ENCODE measurements at places on chromosomes 7 and 10.

DNA sequence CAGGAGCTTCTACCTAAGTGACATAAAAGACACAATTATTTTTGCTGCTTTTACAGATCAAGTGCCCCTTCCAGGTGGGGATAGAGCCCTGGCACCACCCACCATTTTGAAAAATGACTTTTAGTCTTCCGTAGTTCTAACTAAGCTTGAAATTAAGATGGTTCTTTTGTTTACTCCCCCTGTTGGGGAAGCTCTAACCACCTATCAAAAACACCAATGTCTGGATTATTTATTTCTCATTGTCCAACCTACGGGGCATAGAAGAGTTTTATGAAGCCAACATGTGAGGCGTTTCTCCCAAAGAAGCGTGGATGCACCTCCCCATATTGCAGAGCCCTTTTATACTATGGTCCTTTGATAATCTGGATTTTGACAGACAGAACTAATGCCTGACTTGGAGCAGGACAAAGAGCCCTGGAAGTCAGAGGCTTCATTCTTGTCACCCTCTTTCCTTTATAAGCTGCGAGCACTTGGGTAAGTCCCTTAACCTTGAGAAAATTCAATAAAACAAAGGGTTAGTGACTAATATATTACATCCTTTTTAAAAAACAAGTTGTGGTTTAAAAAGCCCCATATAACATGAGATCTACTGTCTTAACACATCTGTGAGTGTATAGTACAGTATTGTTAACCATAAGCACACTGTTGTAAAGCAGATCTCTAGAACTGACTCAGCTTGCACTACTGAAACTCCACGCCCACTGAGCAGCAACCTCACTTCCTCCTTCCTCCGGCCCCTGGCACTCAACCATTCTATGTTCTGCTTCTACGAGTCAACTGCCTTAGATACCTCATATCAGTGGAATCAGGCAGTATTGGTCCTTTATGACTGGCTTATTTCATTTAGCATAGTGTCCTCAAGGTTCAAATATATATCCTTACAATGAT, 67.5 kb downstream of the ATXN7L1 start:
- peak; percentile 31 for DNase-seq

DNA sequence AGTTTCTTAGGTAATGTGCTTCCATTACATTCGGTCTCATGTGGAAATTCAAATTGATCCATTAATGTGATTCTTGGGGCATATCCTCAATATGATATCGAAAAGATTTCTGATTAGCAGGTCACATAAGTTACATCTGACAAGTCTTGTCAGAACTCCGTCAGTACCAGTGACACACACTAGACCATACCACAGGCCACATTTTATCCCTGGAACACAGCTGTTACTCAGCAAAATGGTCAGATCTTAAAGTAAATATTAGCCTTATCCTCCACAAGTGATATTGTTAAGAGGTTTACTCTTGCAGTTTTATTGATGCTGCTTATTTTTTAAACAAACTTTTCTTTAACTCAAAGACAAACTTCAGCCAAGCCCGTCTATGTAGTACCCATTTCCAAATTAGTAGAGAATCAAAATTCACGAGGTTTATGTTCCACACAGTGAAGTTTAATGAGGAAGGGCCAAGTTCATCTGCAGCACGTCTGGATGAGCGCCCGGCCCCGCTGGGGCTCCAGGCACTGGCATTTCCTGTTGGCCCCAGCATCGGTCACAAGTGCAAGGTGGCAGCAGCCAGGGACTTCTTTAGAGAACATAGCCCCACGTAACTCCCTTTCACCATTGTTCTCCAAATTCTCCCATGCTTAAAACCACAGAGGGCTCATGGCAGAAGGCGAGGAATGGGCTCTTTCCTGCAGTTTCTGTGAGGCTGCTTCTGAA, 132.2 kb downstream of the VIPR2 start:
- DNase-seq, result peak; percentile 34

GRCh38 chr10:8617792-8618191, 563.3 kb downstream of the GATA3 start:
- DNase-seq, result no peak

- peak; percentile 85 for DNase-seq
These were observed 8.5 kb downstream of the RASSF4 start for GRCh38 chr10:44968091-44968490.

DNA sequence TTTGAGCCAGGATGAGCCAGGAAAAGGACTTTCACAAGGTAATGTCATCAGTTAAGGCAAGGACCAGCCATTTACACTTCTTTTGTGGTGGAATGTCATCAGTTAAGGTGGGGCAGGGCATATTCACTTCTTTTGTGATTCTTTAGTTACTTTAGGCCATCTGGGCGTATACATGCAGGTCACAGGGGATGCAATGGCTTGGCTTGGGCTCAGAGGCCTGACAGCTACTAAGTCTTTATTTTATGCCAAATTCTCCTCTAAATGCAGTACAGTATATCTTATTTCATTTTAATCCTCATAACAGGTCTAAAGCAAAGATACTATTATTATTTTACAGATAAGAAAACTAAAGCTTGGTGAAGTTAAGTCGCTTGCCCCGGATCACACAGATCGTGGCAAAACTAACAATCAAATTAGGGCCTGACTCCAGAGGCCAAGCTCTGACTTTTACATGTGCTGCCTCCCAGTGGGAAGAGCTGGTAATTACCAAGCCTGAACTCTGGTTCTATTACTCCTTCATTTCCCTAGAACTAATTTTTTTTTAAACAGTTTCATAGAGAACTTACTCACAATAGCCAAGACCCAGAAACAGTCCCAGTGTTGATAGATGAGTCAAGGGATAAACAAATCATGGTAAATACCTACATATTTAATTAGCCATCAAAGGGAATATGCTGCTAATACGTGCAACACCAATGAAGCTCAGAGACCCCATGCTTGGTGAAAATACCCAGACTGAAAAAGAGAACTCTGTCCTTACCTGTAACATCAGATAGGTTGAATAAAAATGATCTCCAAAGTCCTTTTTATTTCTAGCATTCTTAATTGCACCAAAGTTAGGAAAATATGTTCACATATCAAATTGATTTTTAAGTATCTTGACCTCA, 35.4 kb downstream of the C7orf25 start:
- peak; percentile 64 for DNase-seq

DNA sequence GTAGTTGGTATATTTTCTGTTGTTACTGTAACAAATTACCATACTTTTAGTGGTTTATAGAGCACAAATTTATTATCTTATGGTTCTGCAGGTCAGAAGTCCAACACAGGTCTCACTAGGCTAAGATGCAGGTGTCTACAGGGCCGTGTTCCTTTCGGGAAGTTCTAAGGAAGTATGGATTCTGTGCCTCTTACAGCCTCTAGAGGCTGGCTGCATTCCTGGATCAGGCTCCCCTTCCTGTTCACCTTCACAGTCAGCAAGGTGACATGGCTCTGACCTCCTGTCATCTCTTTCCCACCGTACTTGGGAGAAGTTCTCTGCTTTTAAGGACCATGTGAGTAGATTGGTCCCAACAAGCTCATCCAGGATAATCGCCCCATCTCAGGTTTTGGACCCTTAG, 37.3 kb downstream of the BMPR1A start:
- no peak for DNase-seq

- no peak for DNase-seq
These were observed 55.9 kb upstream of the KIAA1217 start for GRCh38 chr10:24153031-24153430.

DNA sequence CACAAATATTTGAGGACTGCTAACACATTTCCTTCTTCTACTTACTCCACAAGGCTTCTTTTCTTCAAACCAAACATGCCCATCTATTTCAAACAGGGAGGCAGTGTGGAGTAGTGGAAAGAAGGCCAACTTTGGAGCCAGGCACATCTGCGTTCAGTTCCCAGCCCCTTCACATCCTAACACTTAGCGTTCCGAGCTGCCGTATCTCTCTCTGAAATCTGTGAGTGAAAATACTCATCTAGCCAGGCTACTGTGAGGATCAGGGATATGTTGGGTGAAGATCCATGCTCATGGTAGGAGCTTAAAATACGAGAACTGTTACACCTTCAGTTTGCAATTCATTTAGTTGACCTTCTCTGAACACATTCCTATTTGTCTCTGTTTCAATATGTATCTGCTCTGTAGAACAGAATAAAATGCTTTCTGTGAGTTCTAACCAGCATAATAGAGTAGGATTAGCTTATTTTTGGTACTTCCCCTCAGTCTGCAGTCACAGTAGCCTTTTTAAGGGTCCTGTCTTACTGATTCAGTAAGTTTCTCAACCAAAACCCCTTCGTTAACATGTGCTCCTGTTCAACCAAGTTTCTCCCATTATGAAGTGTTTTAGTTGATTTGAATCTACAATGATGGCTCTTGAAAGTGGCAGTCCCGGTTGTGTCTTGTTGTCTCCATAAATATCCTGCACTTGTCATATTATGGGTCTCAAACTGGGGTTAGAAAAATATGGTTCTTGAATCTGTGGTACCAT, 3.3 kb upstream of the MEST start:
- peak; percentile 35 for DNase-seq

DNA sequence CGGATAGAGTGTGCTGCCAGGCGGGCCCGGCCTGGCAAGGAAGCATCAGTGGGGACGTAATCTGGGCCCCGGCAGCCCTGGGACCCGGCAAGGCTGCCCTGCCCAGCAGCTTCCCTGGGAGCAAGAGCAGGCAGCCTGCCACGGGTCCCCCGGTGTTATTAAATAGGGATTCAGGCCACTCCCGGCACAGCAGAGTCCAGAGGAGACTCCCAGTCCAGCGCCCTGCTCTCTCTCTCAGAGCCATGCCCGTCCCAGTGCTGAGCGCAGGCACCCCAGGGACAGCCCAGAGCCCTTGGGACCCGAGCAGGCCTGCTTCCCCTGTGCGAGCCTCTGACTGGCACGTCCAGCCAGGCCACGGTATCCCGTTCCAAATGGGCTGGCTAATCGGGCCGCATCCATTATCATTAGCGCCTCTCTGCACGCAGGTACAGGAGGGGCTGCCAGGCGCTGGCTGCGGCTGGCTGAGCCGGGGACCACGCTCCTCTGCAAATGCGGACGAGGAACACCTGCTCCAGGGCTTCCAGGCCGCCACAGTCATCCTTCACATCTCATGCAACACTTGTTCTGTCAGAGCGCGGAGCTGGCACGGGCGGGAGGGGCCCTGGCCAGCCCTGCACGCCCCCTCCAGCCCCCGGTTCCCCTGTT, 344.2 kb upstream of the MKI67 start:
- no peak for DNase-seq

GRCh38 chr7:26930845-26931244, 66.5 kb upstream of the SKAP2 start:
- no peak for DNase-seq

DNA sequence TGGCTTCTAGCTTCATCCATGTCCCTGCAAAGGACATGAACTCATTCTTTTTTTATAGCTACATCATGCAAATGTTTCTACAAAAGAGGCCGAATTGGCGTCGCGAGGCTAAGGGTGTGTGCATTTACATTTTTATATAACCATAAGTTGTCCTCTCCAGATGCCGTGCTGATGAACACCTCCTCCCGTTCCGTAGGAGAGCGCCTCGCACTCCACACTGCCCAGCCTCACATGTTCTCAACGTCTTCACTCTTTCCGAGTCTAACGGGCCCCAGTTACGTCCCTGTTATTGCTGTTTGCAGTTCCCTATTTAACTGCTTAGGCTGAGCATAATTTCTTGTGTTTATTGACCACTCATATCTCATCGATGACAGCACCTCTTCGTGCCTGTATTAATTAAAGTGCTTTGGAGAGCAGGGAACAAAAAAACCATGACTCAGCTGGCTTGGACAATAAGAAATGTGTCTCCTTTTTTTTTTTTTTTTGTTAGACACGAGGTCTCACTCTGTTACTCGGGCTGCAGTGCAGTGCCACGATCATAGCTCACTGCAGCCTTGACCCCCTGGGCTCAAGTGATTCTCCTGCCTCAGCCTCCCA, 113.5 kb upstream of the SDK1 start:
- no peak for DNase-seq

GRCh38 chr7:113268757-113269156, 150.4 kb upstream of the SMIM30 start:
- DNase-seq, result no peak

GRCh38 chr10:28578454-28578853, 45.5 kb downstream of the WAC start:
- DNase-seq, result no peak

DNA sequence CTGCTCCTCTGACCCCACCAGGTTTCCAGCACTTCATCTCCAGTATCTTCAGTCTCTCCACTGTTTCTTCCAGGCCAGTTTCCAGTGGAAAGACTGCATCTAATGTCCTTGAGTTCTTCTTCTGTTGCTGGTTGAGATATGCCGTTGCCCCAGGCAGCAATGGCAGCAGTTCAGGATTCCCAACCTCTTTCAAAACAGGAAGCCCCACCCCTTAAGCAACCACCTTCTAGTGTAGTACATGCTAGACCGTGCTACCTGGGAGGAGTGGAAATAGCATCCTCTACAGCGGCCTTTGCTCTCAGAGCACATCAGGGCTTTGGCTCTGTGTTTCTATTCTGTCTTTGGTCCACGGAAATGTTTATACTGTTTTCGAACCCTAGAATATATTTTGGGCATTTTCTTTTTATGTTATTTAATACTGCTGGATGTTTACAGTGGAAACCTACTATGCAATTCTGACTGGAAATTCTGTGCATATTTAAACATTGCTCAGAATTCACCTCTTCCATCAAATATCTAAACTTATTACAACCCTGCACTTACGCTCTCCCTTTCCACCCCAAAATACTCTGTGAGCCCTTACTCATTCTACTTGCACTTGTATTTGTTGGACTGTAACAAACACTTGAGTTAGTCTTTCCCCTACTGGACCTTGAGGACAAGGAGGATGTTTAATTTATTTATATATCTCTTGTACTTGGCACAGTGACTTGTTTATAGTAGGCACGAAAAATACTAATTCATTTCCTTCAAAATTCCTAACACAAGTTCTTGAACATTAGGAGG, 8.5 kb upstream of the BPGM start:
- no peak for DNase-seq

GRCh38 chr7:16785846-16786245, 19.0 kb downstream of the AGR2 start:
- DNase-seq, result no peak

- DNase-seq, result no peak
These were observed 904 bp downstream of the LBX1 start for GRCh38 chr10:101228153-101228965.

DNA sequence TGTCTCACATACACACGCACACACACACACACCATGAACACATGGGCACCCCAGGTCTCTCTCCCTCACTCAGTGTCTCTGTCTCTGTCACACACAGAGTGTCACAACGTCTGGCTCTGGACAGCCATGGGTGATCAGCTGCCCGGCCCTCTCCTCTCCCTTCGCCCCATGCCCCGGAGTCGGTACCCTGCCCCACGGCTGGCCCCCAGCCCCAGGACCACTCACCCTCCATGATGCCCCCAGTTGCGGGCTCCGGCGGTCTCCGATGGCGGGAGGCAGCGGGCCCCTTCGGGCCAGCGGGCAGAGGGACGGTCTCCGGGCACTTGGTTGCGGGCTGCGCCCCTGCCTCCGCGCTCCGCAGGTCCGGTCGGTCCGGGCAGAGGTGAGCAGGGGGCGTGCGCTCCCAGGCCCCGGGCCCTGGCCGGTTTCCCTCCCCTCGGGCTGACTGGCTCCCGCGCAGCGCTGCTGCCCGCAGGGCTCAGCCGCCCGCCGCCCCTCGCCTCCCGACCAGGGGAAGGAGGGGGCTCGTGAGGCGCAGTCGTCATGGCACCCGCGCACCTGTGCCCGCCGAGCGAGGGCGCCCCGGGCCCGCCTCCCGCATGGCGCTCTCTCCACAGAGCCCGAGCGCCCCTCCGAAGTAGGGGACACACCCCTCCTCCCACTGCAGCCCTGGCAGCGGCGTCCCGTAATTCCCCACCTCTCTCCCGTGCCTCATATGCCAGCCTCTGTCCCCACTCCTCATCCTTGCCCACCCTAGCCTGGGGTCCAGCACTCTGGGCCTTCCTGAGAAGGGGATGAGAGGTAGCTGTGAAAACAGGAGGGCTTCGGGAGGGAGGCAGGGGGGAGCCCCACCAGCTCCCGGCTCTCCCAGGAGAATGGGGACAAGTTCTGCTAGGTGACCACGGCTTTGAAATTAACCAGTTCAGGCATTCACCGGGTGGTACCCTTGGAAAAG, at the start of gene NPFFR1:
Gene NPFFR1, minus strand, starts transcription at position 560 of the 955 bp plus-strand sequence. Its CDS starts 328 bp downstream, at position 232.
- DNase-seq, result no peak

All from pons (tissue), 1 donor.